ENCODE measurements at places on chromosomes 7 and 10. TPM values are rescaled to one million over a fixed set of nuclear protein-coding genes. Genes with fewer than 3 reads are reported as not detected.

Gene KIAA1549
- 0.77 TPM for total RNA-seq

Gene ENKUR
- total RNA-seq = not detected

Gene CALML5
- not detected for total RNA-seq

GRCh38 chr10:3676564-3676963 lies 108.4 kb downstream of the KLF6 start:
- H3K4me3 ChIP-seq = no peak overlapping the region
- no peaks in the 10 kb centered on the region for H3K36me3 ChIP-seq
- peaks cover 2% of the 10 kb centered on the region for H3K4me1 ChIP-seq
- peaks cover 7% of the 10 kb centered on the region for H3K27me3 ChIP-seq
- no peak overlapping the region for H3K27ac ChIP-seq
- no peak for DNase-seq

DNA sequence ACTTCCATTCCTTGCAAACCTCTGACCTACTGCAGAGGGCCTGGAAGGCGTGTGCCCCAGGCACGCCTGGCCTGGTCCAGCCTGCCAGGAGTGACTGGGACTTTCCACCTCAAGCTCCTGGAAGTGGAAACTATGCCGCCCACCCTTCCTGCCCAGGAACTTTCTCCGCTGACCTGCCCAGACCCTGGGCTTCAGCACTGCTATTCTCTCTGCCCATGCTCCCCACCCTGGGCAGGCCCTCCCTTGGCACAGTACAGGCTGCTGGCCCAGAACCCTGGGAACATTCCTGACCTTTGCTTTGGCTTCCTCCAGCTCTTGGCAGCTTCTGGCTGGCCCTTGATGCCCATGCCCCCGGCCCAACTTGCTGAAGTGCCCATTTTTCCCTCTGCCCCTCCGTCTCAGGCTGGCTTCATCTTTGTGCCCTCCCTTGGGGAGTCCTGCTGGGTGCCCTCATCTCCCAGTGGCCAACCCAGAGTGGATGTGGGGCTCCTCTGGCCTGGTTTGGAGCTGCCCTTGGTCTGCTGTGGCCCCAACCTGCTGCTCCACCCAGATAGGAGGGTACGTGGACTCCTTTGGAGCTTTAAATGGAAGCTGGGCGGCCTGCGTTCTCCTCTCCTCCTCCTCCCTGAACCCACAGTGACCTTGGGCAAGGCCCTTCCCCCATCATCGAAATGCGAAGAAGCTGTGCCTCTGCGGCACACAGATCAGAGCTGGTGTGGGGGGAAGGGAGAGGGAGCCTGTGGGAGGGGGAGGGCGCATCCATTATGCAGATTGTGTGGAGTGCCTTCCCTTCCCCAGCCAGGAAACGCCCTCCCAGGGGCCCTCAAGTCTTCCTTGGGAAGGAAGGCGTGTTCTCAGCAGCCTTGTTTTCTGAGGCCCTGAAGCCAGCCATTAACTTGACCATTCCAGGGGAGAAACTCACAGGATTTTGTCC lies 3.4 kb downstream of the MMRN2 start:
- H3K4me3 ChIP-seq = no peak overlapping the region
- H3K4me1 ChIP-seq = peaks cover 5% of the 10 kb centered on the region
- peaks cover 3% of the 10 kb centered on the region for H3K36me3 ChIP-seq
- H3K27me3 ChIP-seq = peaks cover 1% of the 10 kb centered on the region

DNA sequence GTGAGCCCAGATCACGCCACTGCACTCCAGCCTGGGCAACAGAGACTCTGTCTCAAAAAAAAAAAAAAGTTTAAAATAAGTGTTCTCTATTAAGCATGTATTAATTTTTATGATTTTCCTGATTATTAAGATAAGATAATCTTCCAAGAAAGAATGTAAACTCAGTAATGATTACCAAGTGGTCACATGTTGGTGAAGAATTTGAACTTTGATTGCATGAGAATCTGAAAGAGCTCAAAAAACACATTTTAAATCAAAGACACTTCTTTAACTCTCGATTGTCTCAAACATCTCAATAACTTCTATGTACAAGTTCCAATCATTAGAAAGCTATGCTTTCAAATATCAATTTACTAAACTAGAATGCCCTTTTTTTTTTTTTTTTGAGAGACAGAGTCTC lies 33.8 kb downstream of the SNX8 start:
- no peaks in the 10 kb centered on the region for H3K36me3 ChIP-seq
- peaks cover 3% of the 10 kb centered on the region for H3K4me1 ChIP-seq
- H3K27me3 ChIP-seq = no peaks in the 10 kb centered on the region
- DNase-seq = no peak

- no peak for DNase-seq
- no peaks in the 10 kb centered on the region for H3K36me3 ChIP-seq
These were observed 622.4 kb downstream of the NRG3 start for GRCh38 chr10:82497439-82497838.

GRCh38 chr10:58784361-58784760 lies 271.7 kb downstream of the BICC1 start:
- no peaks in the 10 kb centered on the region for H3K4me1 ChIP-seq
- H3K27ac ChIP-seq = no peak overlapping the region
- H3K27me3 ChIP-seq = no peaks in the 10 kb centered on the region
- no peaks in the 10 kb centered on the region for H3K36me3 ChIP-seq

GRCh38 chr10:127997271-127997670 lies 90.4 kb downstream of the PTPRE start:
- H3K4me3 ChIP-seq = no peak overlapping the region
- no peak for DNase-seq
- H3K36me3 ChIP-seq = no peaks in the 10 kb centered on the region
- H3K4me1 ChIP-seq = peaks cover 5% of the 10 kb centered on the region
- H3K27me3 ChIP-seq = peaks cover 26% of the 10 kb centered on the region

GRCh38 chr10:132198381-132199181 lies 11.8 kb downstream of the DPYSL4 start:
- DNase-seq = no peak
- peaks cover 4% of the 10 kb centered on the region for H3K36me3 ChIP-seq
- no peaks in the 10 kb centered on the region for H3K27me3 ChIP-seq
- H3K27ac ChIP-seq = no peak overlapping the region
- no peaks in the 10 kb centered on the region for H3K4me1 ChIP-seq

GRCh38 chr7:140640060-140640637 lies 464 bp downstream of the DENND2A start:
- peaks cover 75% of the 10 kb centered on the region for H3K27me3 ChIP-seq
- H3K27ac ChIP-seq = no peak overlapping the region
- H3K4me1 ChIP-seq = peaks cover 10% of the 10 kb centered on the region

- no peaks in the 10 kb centered on the region for H3K27me3 ChIP-seq
- DNase-seq = no peak
- H3K4me1 ChIP-seq = peaks cover 8% of the 10 kb centered on the region
- H3K27ac ChIP-seq = no peak overlapping the region
These were observed 100.3 kb upstream of the ANK3 start for GRCh38 chr10:60490013-60490412.

Gene SLC16A12
- total RNA-seq = not detected

All from activated CD4-positive, alpha-beta T cell treated with anti-CD3 and anti-CD28 coated beads, Interleukin-2, amount 10 ng/mL, durations not matched to agents 24 days and 14 days (primary cell).